ENCODE measurements at places on chromosomes 4 and X.

DNA sequence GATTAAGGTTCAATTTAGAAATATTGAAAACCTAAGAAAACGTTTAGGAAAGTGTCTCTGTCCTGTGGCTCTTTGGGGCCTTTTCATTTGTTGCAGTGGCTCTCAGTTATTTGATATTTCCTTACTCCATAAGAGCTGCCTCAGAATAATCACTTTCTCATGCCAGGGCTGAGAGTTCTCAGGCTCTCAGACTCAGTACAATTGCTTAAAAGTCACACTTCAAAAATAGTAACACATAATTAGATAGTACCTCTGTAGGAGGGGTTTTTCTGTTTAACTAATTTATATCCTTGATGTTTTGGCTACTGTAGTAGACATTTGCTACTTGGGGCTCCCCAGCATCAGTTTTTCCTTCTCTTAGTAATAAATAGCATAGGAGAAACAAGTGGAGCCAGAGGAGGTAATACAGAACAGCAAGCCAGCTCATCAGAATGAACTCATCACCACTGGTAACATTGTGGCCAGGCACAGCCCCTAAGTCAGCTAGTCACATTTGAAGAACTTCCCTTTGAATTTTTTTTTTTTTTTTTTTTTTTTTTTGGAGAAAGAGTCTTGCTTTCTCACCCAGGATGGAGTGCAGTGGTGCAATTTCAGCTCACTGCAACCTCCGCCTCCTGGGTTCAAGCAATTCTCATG, 8.0 kb upstream of the HNRNPD start:
- no peak for DNase-seq

DNA sequence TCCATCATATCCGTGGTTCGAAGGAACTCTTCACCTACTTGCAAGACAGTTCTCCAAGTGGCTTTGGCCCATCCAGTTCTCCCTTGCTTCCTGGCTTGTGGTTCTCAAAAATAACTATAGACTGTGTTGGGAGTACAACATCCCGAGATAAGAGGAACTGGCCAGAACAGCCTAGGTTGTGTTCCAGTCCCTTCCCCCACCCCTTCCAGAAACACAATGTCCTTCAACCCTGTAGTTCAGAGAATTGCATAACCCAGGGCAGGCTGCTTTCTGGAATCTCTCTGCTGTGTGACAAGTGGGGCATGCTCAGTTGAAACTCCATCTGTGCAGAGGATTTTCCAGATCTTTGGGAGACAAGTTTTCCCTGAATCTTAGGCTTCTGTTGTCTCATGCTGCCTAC, 206.5 kb downstream of the PCDH10 start:
- DNase-seq: no peak

DNA sequence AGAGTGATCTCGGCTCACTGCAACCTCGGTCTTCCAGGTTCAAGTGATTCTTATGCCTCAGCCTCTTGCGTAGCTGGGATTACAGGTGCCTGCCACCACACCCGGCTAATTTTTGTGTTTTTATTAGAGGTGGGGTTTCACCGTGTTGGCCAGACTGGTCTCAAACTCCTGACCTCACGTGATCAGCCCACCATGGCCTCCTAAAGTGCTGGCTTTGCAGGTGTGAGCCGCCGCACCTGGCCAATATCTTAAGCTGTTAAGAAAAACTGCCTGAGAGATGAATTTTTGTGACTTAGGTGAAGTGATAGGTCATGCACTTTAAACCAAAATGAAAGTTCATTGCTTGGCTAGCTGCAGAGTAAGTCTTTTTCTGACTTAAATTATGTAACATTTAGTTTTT, 5.8 kb downstream of the KDM6A start:
- DNase-seq: no peak

- DNase-seq: no peak
These were observed 132.1 kb upstream of the SLC4A4 start for GRCh38 chr4:71206763-71207162.

DNA sequence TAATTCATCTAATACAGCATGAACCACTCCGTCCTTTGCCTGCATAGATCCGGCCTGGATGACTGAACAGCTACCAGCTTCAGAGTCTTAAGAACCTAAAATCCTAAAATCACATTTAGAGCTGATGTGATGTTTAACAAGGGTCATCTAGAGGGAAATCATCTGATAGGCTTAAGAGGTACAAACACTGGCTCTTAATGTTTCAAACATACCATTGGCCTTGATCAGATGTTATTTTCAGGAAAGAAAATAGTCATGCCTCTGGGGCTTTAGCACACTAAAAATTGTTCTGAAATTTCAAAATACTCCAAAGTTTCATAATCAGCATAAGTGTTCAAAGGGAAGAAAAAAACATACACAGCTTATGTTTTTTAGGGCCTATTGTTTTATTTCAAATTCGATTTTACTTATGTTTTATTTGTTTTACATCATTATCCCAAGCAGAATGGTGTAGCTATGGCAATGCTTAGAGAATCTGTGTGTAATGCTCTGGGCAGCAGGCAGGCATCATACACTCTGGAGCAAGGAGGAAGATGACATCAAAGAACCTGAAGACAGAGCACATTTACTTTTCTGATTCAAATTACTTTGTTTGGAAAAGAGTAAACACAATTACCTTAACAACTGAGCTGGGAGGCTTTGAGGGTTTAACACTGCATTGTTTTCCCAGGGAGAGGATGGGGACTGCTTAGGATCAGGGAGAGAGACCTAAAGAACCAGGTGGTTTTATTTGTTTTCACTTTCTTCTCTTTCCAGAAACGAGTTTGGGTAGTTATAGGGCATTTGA, 25.3 kb upstream of the LEF1 start:
- no peak for DNase-seq

DNA sequence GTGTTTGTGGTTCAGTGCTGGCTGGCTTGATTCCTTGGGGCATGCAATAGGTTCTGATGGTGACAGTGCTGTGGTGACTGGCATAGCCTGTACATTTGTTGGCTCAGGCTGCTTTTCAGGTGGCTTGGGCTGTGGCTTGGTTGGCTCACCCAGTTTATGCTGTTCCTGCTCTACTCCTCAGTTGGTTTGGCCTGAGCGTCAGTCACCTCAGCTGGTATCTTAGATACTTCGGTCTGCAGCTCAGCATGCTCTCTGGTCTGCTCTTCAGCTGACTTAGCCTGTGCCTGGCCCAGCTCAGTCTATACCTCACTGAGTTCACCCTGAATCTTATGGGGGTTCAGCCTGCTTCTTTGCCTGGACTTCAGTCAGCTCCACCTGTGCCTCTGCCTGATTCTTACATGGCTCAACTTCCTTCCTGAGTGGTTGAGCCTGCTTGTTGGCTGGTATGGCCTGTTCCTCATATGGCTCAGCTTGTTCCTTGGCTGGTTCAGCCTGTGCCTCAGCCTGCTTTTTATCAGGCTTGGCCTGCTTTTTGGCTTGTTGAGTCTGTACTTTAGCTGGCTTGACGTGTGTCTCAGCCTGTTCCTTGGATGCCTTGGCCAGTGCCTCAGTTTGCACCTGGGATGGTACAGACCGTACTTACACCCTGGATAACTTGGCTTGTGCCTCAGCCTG, 170.6 kb downstream of the MSN start:
- DNase-seq: no peak

GRCh38 chr4:84258905-84259830, 239.9 kb downstream of the NKX6-1 start:
- DNase-seq: no peak

- no peak for DNase-seq
These were observed 633.5 kb downstream of the BCOR start for GRCh38 chrX:39464253-39464652.

GRCh38 chr4:132396636-132397035, 752.5 kb upstream of the PCDH10 start:
- no peak for DNase-seq

DNA sequence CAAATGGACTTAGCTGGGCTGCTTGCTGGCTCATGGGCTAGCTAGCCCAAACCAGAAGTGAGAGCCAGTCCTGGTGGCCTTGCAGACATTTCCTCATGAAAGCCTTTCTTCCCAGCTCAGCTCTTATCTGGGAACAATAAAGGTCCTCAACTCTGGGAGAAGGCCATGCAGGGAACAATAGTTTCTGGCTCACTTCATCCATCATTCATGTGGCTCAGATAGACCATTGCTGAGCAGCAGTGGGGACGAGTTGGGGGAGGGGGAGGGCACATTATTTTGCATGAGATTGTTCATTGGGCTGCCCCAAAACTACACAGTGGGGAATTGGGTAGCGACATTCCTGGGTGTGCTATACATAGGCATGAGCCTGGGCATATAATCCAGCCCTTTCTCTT, 47.6 kb downstream of the NHSL2 start:
- no peak for DNase-seq

DNA sequence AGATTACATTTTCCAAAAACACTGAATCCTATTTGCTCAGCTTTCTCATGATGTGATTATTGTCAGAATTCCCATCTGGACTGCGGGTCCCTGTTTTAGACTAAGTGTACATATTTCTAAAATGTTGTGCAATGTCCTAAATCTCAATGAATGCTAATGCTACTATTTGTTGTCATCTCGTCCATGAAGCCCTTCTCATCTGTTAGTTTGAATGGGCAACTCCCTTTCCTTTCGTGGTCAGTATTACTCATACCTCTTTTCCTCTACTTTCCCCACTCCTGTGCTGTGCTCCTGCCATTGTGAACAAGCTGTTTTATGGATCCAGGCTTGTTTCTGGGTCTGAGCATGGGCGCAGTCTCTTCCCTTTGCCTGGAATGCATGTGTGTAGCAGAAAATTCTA, 91.0 kb downstream of the MID1 start:
- DNase-seq: no peak

DNA sequence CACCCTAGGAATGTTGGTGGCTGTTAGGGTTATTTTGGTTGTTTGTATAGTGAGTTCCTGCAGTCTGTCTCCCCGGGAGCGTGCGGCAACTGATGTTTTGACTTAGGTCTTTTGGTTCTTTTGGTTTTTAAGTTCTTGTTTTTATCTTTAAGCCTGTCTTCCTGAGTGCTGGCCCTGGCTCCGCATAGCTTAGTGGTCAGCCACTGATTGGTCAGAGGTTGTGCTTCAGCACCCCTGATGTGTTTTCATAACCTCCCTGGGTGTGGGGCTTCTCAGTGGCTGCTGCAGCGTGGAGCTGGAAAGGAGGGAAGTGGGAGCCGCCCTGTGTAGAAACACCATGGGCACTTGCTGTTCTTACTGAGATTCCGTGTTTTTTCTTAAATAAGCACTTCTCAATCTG, 5.1 kb downstream of the PIGG start:
- DNase-seq: no peak

- DNase-seq: no peak
These were observed 28.6 kb downstream of the CBR4 start for GRCh38 chr4:168981460-168981859.

GRCh38 chrX:15820106-15821073, 30.1 kb downstream of the ZRSR2 start:
- DNase-seq: no peak

DNA sequence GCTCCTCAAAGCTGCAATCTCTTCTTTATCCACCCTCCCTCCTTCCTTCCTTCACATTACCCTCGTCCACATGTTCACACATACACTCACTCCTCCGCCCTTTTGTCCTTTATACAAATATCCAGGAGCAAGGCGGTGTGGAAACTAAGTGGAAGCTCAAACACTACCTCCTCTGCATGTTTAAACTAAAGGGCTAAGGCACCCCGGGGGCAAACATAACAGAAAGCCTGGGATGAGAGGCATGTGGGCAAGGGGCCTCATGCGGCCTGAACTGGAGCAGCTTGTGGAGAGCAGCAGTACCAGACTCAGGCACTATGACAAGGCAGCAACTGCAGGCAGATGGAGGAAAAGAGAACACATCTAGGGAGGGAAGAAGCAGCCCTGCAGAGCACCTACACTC, 9.5 kb downstream of the MAB21L2 start:
- DNase-seq: no peak

GRCh38 chr4:10020106-10020505, 1.2 kb downstream of the SLC2A9 start:
- DNase-seq: no peak

GRCh38 chr4:40193016-40193571, 3.7 kb upstream of the RHOH start:
- DNase-seq: no peak

GRCh38 chr4:173170182-173170778, 1.7 kb downstream of the GALNT7 start:
- DNase-seq: no peak

- DNase-seq: no peak
These were observed 60.4 kb downstream of the REELD1 start for GRCh38 chr4:146274774-146275173.

DNA sequence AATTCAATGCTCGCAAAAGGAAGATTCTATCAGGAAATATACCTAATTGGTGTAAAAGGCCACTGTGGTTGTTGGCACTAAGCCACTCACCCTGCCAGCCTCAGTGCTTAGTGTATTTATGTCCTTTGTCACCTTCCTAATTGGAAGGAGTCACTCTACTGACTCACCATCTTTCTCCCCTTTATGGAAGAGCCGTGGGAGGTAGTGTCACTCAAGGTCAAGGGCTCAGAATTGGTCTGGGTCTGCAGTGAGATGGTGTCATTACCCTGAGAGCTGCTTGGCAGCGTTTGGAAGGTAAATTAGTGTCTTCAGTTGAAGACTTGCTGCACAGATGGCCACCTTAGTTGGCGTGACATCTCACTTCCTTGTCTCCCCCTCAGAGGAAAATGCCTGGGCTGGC, 41.7 kb upstream of the CDKN2AIP start:
- no peak for DNase-seq
